ENCODE measurements at places on chromosomes 12 and 14.

DNA sequence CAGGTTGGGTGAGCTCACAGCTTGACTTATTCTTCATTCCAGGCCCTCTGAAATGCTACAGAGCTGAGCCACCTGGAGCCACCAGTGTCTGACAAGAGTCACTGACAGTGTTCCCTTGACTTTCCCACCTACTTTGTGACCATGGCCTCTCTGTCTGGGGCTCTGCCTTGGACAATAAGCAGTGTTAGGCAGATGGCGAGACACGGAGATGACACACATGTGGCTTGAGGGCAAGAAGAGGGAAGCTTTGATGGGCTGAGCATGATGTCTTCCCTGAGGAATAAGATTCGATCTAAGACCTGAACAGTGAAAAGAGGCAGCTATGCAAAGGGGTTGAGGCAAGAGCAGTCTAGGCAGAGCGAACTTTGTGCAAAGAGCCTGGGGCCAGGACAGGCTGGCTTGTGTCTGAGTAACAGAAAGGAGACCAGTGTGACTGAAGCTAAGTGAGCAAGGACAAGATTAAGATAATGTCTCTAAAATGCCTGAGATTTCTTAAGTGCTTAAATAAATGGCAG is 105.5 kb downstream of the NUAK1 start:
- no peak for DNase-seq

- no peak for DNase-seq
Observed at GRCh38 chr12:45775465-45775864, 46.0 kb downstream of the ARID2 start.

DNA sequence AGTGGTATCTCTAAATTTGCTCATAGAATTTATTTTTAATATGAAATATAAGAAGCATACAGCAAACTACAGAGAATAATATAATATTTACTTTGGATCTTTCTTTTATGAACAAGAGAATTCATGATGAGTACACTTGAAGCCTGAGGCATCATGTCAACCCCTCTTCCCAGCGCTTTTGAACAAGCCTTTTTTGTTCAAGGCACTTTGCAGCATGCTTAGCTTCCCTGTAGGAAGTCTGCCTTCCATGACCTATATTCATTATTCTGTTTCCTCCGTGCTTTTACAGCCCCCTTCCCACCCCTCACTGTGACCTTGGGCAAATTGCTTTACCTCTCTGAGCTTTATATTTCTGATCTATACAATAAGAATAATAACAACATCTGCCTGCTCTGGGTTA is 41.6 kb downstream of the SCN8A start:
- no peak for DNase-seq

DNA sequence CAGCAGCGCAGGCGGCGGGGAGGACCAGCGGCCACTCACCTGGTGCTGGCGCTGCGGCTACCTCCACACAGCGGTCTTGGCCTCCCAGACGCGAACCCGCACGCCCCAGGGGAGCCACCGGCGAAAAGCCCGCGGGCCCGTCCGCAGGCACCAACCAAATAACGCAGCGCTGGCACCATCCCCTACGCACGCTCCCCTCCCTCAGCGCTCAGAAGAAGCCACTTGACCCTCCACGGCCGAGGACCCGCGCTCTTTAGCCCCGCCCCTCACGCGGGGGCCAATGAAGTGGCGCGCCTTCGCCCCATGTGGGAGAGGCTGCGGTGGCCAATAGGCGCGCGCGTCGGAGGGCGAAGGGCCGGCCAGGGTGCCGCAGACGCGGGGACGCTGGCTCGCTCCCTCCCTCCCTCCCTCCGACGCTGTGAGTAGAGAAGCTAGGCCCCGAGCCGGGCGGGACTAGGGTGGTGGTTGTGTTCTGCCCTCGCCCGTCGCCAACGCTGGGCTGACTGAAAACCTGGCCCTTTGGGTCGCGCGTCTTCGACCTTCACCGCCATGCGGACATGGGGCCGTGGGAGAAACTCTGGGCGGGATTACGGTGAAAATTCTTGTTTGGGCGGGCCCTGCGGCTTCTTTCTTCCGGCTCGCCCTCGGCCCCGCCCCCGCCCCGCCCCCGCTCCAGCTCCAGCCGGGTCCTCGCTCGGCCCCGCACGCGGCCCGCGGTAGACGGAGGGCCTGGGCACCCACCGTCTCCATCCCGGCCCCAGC is at the start of the genes DMAC2L and L2HGDH:
Gene DMAC2L (plus strand): TSS at position 353 of the 762 bp plus-strand sequence. CDS start 9,164 bp downstream, outside the sequence.
Gene L2HGDH (minus strand): TSS at position 258 of the 762 bp plus-strand sequence. CDS start 79 bp downstream, at position 179.
- DNase-seq: peak; percentile 93

DNA sequence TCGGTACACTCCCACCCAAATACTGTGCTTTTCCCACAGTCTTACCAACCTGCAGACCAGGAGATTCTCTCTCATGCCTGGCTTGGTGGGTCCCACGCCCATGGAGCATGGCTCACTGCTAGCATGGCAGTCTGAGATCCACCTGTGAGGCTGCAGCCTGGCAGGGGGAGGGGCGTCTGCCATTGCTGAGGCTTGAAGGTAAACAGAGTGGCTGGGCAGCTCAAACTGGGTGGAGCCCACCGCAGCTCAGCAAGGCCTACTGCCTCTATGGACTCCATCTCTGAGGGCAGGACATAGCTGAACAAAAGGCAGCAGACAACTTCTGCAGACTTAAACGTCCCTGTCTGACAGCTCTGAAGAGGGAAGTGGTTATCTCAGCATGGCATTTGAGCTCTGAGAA is 93.2 kb downstream of the FOXA1 start:
- DNase-seq: no peak

DNA sequence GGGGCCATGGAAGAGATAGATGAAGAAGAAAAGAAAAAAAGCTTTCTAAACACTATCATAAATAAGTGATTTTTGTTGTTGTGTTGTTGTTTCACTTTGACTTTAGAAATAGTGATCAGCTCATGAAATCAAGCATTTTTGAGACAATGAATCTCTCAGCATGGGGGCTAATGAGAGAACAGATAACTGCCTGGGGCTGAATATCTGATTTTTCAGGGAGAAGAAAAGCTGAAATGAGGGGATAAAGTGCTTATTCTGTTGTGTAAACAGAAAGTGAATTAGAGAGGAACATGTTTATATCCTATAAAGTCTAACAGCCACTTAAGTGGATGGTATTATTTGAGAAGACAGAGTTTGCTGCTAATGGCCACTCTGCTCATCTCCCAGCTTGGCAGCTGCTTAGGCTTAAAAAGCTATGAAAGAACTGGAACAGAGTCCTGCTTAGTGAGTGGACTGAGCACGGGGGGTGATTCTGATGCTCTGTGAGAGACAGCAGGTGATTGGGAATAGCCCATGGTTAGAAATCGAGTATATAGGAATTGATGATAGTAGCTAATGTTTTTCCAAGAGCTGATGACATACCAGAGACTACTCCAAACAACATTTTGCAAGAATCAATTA is 646.1 kb upstream of the TMEM132C start:
- no peak for DNase-seq

GRCh38 chr12:121379945-121380344 is 20.0 kb upstream of the RNF34 start:
- no peak for DNase-seq

- no peak for DNase-seq
Observed at GRCh38 chr12:55771736-55772135, 28.8 kb downstream of the GDF11 start.

DNA sequence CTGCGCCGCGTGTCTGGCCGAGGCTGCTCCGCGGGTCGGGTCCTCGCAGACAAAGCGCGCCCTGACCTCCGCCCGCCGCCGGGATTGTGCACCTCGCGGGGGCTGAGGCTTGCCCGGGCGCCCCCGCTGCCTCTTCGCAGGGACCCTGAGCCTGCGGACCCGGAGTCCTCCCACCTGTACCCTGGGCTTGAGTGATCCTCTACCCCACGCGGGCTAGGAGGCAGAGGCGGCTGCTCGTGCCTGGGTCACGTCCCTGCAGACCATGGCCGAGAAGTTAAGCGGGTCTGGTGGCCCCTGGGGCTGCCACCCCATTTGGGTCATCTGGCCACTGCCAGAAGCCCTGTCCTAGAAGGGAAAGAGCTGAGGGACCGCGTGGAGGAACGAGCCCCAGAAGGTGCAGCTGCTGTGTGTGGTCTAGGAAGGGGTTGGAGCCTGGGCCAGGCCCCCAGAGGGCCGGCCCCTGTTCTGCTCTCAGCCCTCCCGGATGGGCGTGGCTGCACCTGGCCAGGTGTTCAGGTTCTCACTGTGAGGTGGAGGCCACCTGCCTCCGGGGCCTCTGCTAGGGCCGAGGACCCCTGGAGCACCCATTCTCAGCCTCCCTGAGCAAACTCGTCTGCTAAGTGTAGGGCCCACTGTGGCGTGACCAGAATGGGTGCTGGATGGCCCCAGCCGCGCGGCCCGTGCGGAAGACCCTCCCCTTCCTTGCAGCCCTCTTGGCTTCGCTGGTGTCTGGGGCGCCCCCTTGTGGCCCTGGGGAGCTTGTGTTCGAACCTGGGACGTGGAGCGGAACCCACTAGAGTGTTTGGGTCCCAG is 49.6 kb downstream of the LRCOL1 start:
- DNase-seq: peak; percentile 60

- peak; percentile 24 for DNase-seq
Observed at GRCh38 chr12:127570793-127571360, 696.1 kb upstream of the TMEM132C start.

GRCh38 chr14:54194501-54194900 is 202.3 kb upstream of the CDKN3 start:
- no peak for DNase-seq

DNA sequence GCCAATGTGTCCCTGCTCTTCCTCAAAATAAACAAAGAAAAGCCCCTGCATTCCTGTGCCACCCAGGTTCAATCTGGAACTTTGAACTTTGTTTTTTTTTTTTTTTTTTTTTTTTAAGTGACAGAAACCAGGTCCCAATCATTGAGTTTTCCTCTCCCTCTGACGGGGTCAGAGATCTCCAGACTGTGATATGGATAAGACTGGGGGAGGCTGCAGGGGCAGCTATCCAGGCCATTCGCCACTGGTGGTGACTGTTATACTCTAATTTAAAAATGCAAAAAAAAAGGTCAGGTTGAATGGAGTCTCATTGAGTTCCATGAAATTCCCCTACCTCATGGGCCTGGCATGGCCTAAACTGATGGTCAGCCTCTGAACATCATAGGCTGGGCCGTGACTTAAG is 57.0 kb downstream of the TMX1 start:
- DNase-seq: no peak

DNA sequence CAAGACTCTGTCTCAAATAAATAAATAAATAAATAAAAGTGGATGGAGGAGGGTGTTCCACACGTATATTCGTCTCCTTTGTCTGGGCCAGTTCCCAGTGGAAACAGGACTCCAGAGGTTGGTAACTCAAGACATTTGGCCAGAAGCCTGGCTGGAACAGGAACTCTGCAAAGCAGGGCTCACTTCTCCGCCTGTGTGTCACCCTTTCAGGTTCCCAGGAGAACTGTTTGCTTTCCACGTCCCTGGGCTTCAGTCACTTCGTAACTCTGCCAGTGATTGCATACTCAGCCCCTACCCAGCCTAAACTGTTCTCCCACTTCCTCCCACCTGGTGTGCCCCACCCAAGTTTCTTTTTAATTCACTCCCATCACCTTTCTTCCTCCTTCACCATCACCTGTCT is 7.0 kb upstream of the UBE2N start:
- DNase-seq: no peak

GRCh38 chr12:107641154-107641553 is 44.4 kb upstream of the PWP1 start:
- DNase-seq: no peak

DNA sequence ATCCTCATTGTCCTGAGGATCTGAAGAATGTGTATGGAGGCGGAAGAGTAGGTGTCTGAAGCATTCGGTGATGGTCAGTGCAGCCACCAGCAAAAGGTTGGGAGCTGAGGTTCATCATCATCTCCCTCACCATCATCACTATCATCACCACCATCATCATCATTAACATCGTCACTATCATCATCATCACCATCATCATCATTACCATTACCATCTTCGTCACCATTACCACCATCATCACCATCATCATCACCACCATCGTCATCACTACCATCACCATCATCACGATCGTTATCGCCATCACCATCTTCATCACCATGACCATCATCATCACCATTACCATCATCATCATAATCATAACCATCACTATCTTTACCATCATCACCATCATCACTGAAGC is 90.8 kb upstream of the TMEM132D start:
- no peak for DNase-seq

- DNase-seq: no peak
Observed at GRCh38 chr14:30974628-30975027, 50.8 kb upstream of the AP4S1 start.

- peak; percentile 72 for DNase-seq
Observed at GRCh38 chr14:22391908-22392565, 197.0 kb downstream of the DAD1 start.

GRCh38 chr12:50665170-50665569 is 98.7 kb upstream of the ATF1 start:
- DNase-seq: no peak

GRCh38 chr12:91680864-91681263 is 464.8 kb downstream of the BTG1 start:
- no peak for DNase-seq

GRCh38 chr12:122986258-122986871 is 5.9 kb downstream of the ARL6IP4 start:
- no peak for DNase-seq

DNA sequence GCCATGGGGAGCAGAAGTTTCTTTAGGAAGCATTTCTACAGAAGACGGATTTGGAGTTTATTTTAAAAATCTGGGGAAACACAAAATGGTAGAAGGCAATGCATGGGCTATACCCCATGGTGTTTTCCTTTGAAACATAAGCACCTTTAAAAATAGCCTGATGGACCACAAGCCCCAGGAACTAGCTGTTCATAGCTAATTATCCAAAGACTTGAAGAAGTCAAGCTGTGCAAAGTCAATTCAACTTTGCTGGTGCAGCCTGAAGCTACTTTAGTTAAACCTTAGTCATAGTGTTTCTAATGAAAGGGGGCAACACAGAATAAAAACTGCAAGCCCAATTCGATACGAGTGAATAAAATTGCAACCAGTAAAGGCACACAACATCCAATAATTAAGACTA is 732.5 kb downstream of the GALC start:
- DNase-seq: no peak

- DNase-seq: no peak
Observed at GRCh38 chr14:81087230-81087629, 131.8 kb downstream of the TSHR start.

DNA sequence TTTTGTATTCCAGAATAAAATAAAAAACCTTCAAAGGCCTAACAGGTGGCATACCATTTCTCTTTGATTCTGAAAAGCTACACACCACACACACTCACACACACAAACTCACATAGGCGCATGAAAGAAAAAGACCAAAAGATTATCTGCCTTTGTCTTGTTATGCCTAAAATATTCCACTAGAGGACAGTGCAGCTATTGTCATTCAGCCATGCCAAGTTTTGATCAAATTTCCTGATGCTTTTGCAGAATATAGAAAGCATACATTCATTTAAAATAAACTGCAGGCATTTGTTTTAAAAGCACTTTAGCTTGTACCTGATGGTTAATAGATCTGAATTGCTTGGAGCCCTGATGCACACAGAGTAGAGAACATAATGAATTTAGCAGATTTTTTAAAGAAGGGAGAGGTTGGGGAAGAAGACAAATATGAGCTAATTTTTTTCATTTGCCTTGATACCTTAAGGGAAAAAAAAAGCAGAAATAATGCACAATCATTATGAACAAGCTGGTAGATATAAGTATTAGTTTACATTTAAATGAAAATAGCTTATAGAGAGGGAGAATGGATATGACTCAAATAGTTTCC is 1766.9 kb upstream of the SEL1L start:
- DNase-seq: peak; percentile 52

- no peak for DNase-seq
Observed at GRCh38 chr14:38884109-38884508, 218.9 kb downstream of the SEC23A start.
